NCI-H460 (cell line): ENCODE measurements at places on chromosomes 7 and 10. TPM values are rescaled to one million over a fixed set of nuclear protein-coding genes. Genes with fewer than 3 reads are reported as not detected.

NUTM2E gene
- not detected in 2 replicates for total RNA-seq

DNA sequence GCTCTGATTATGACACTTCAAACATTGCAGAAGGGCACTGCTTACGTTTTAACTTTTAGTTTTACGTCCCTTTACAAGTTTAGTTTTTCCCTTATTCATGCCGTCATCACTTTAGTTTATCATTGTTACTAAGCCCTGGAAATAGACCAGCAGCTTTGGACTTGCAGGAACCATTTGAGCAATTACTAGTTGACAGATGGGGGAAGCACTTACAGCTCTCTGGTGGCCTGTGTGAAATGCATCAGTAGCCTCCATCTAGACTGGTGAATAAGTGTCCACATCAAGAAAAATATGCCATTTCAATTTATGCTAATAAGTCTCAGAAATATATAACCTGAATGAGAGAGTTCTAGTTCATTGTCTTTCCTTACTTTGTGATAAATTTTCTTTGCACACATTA, 194.9 kb upstream of the GRM3 start:
- DNase-seq = no peak

DNAJC30 gene
- total RNA-seq = 2.8 and 3.5 TPM in 2 replicates

DNA sequence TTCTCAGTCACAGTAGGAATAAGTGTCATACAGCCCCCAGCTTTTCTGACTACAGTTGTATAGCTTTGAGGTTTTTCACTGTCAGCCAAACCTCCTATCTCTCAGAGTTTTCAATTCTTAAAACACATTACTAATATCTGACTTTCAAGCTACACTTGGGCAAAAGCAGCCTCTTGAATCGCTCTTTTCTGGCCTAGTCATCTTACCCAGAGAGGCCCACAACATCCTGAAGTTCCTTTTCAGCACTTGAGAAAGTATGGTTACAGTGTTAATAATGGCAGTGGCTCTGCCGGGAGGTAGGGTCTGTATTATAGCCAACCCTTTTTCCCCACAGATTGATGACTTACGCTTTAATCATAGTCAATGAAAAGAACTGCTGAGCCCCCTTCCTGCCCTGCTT, 181.0 kb downstream of the LRRC4 start:
- no peak for DNase-seq

- DNase-seq = no peak
Measured at GRCh38 chr7:28201131-28201530, 20.5 kb upstream of the JAZF1 start.

GRCh38 chr7:144565586-144565985, 162.1 kb upstream of the NOBOX start:
- DNase-seq = no peak

DNA sequence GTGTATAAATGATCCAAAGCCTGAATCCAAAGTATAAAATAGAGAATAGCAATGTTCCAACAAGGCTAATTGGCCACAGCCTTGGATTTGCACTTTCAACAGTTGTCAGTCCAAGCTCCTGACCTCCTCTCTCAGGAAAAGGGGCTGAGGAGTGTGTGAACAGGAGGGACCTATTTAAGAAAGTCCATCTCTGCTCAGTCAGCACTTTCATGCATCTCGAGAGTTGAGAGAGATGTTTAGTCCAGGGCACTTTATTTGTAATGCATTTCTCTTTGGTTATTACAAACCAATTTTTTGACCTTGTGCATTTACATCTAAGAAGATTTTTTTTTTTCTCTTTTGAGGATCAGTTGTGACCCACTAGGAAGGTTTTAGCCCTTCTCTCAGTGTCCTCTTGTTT, 244.2 kb downstream of the CREB5 start:
- DNase-seq = no peak

DNA sequence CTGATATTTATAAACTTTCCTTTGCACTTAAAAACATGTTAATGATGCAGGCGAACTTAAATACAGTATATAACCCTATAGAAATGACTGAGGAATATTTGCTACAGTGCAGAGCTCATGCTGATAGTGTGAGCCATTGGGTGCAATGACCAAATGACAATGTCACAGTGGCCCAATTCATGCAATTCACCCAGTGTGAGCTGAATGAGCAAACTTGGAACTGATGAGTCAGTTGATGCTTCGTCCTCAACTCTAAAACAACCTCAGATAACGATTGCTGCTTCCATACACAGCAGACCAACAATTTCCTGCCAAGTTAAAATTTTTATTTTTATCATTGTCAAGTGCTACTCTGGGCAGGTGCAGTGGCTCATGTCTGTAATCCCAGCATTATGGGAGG, 12.1 kb upstream of the ZC3HAV1L start:
- DNase-seq = no peak

DNA sequence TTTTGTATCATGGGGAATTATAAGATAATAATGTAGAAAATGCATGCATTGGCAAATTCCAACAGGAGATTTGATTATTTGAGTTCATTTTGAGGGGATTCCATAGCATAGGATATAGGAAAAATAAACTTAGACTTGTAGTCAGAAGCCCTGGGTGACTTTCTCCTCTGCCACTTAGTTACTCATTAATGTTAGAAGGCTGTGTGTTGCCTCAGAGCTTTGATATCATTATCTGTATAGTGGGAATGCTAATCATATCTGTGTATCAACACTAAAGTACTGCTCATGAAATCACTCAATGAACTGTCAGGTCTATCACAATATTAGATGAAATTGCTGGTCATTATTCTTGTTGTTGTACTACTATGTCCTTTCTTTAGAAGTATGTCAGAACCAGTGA, 23.0 kb upstream of the TEX47 start:
- no peak for DNase-seq

DNA sequence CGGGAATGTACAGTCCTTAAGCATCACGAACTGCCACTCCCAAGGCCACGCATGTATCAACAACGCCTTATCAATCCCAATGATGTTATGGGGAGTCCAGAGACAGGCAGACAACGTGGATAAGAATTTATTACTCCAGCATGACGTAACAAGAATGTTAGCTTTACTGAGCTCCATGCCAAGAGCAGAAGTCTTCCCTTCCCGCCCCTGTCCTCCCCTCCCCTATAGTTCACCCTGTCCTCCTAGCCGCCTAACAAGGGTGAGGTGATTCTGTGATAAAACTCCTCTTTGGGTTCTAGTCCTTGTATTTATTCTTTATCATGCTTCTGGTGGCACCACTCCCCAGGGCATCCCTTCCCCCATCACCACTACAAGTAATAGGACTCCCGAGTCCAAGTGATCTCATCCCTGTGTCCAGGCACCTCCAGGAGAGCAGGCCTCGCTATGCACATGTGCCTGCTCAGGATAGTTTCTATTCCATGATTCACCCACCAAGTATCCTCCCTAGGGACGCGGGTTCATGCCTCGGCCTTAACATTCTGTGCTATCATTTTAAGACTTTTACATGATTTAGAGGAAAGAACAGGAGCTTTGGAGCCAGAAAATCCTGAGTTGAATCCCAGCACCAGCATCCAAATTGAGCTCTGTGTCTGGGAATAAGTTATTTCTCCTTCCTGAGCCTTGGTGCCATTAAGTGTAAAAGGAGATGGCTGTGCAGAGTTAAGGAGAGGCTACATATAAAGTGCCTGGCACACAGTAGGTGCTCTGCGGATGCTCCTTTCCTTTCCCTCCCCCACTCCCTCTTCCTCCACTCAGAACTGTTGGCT, 15.4 kb downstream of the GSDME start:
- no peak for DNase-seq

DNA sequence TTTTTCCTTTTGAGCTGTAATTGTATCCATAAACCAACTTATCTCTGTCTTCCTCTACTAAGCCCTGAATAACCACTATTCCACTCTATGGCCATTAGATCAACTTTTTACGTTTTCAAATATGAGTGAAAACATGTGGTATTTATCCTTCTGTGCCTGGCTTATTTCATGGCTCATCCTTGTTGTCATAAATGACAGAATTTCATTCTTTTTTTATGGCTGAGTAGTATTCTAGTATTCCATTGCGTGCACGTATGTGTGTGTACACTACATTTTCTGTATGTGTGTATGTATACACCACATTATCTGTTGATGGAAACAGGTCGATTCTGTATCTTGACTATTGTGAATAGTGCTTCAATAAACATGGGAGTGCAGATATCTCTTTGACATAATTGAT, 11.1 kb downstream of the CDK1 start:
- DNase-seq = no peak
